NCI-H345 (cell line): ENCODE measurements at places on chromosomes 13 and 19.

- no peak for DNase-seq
Measured at GRCh38 chr13:29471551-29471950, 123.9 kb downstream of the SLC7A1 start.

GRCh38 chr19:49863935-49864320 is 3.4 kb downstream of the PNKP start:
- DNase-seq = no peak

- no peak for DNase-seq
Measured at GRCh38 chr19:34232566-34233481, 21.5 kb upstream of the GARRE1 start.

DNA sequence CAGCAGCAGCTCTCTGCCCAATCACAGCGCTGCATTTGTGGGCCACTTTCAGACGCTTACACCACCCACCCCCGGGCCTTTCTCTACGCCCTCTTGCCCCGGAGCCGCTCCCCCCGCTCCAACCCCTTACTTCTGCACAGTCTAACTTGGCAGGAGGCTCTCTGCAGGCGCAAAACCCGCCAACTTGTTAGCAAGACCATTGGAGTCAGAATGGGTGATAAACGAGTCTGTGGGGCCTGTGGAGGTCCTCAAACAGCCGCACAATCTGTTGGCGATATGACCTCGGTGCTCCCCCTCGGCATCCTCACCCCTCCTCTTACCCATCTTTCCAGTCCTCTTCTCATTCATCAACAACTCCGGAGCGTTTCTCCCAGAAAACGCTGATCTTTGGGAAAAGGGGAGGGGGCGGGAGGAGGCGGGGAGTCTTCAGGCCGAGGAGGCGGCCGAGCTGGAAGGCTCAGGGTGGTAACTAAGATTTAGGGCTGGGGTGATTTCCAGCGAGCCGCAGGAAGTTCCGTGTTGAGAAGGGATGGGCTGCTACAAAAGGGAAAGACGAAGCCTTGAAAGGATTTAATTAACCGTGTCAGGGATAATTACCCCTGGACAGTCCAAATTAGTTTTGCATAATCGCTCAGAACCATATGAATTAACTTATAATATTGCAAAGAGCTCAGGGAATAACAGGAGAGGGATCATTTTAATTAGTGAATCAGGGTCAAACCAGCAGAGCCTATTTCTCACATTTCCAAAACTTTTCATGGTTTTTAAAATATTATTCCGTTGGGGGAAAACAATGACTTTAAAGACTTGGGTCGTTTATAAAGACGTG is 4.1 kb downstream of the SOX21 start:
- DNase-seq = peak; percentile 83

DNA sequence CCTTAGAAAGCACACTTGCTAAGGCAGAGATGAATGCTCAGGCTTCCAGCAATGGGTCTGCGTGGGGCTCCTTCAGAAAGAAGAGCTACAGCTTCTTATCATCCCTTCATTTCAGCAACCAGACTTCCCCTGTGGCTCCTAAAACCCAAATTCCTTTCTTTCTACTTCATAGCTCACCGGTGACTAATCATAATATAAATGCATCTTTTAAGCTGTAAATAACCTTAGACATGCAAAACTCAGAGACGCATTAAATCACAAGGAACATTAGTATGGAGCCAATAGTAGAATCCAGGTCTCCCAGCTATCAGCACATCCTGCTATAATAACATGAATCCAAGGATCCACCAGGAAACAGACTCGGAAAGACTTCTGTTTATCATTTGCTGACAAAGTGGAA is 375.6 kb downstream of the COG6 start:
- no peak for DNase-seq

GRCh38 chr19:10566408-10566657 is 523 bp upstream of the KRI1 start:
- DNase-seq = no peak

- DNase-seq = peak; percentile 83
Measured at GRCh38 chr13:75480671-75481175, 1.2 kb downstream of the TBC1D4 start.

DNA sequence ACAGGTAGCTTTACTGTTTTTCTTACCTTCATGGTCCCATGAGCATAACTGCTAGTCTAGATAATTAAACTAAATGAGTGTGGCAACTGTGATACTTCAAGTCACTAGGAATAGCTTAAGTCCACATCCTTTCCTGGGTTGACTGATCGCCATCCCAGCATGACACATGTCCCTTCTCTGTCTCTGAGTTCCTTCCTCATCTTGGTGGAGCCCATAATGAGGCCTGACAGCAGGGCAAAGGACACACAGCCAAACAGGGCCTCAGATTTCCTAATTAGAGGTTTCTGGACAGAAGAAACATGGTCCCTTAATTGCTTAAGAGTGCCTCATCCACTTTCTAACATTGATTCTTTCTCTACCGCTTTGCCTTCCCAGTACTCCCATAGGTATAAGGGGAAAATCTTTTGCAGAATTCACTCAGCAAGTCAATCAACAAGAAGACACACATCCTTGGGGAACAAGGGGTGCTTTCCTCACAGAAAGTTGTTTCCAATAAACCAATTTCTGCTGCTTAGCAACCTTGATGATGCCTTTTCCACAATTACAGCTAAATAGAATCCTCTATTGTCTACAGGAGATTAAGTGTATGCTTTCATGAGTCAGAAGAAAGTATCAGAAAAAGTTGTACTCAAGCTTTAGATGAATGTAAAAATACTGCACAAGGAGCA is 208.3 kb upstream of the SERP2 start:
- no peak for DNase-seq
